NCI-H748 treated with DMSO at 0.1 percent for 48 hours (cell line): ENCODE measurements at places on chromosomes 4 and X.

GRCh38 chr4:152081024-152081423 is 320.2 kb upstream of the GATB start:
- no peak for DNase-seq

GRCh38 chr4:51895158-51895557 is 52.2 kb downstream of the DCUN1D4 start:
- no peak for DNase-seq

GRCh38 chrX:45186643-45187026 is 14.0 kb downstream of the DIPK2B start:
- no peak for DNase-seq

DNA sequence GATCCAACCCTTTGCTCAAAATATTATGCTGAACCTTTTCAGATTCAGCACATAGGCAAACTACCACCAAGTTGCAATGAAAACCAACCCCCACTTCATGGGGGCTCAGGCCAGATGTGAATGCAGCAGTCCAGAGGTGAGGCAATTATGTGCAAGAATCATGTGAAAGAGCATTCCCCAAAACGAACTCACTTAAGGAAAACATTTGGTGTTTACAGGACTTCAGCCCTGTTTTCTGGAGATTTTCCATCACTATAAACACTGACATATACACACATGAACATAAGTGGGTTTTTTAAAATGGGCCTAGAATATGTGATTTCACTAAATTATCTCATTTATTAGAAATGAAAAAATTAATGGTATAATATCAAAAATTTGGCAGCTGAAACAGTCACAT is 31.5 kb downstream of the BMP3 start:
- DNase-seq, result no peak

DNA sequence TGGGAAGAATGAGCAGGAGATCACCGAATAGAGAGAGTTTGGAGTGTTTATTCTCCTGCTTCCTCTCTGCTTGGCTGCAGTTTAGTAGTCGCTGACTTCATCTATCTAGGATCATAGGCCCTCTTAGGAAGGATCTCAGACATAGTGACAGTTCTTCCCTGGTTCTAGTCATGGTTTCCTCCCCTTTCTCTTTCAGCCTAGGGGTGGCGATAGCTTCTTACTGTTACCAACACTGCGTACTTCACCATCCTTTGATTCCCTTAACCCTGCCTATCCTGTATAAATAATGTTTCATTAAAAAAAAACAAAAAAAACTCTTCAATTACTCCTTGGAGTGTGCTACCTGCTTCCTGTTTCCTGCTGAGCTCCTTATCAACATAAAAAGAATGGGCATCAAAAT is 103.8 kb downstream of the DDX53 start:
- no peak for DNase-seq

DNA sequence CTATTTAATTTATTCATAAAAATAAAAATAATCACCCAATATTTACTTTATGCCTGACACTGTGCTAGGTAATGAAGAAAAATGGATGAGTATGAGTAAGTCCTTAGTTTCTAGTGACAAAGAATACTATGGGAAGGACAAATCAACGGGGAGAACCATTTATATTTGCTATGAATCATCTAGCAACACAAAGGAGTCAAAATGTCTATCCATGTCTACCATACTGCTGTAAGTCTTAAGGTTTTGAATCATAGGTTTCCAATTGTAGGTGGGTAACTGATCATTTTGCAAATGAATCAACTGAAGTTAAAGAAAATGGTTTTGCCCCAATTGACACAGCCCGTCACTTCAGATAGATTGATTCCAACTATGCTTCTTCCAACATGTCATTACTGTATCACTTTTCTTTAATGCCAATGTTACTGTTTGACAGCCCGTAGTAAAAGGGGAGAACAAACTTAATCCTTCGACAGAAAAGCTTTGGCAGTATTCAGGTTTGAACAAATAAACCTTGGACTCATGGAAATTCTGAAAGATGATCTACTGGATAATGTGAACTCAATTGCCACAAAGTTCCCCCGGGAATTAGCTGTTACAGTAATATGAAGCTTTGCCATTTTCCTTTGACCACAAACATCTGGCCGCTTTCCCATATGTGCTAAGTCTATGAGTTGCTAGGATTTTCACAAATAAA is 3.2 kb downstream of the TDO2 start:
- no peak for DNase-seq

GRCh38 chr4:2829321-2829932 is 14.2 kb upstream of the ADD1 start:
- DNase-seq, result no peak
